Stimulated activated CD4-positive, alpha-beta T cell treated with anti-CD3 and anti-CD28 coated beads, Interleukin-4, amount 100 ng/mL, for 4 hours (primary cell): ENCODE measurements at places on chromosomes 16 and 17.

DNA sequence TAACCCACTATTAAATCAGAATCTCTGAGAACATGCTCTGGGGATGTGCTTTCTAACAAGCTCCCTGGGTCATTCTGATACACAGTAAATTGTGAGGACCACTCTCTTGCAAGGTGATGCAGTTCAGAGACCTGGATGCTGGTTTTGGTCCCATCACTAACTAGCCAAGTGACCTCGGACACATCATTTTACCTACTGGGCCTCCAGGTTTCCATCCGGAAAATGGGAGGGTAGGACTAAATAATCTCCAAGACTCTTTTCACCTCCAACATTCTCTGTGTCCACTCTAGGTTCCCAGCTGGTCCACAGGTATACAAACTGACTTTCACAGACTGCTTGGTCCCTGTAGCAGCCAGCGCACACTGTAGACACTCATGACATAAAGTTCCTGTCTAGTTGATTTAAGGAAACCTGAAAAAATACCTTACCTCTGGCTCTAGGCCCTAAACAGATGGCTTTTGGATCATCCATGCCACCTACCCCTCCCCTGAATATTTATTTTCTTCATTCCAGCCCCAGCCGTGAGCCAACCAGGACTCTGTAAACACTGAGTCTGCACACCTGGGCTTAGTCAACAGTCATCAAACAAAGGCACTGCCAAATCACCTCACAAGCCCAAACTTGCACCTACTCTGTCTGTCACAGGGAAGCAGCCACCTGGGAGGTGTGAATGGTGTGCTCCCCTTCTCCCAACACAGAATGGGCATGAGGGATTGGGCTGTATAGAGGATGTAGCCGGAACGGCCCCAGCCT is 51.3 kb upstream of the MRPS23 start:
- no peak for DNase-seq

DNA sequence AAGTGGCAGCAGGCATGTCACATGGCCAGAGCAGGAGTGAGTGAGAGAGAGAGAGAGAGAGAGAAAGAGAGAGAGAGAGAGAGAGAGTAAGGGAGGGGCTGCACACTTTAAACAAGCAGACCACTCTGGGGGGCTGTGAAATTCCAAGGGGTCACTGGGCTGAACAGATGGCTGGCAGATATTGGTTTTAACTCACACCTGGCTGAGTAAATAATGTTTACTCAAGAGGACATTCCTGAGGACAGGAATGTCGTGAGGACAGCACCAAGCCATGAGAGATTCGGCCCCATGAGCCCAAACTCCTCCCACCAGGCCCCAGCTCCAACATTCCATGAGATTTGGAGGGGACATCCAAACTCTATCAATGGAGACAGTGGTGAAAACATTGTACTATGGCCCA is 269.7 kb downstream of the CBLN1 start:
- DNase-seq = no peak

GRCh38 chr16:15949210-15950160 is at the start of gene ABCC1:
Gene ABCC1 (plus strand): TSS chr16:15949616. CDS start chr16:15949752, 136 bp downstream.
- peak; percentile 70 for DNase-seq

DNA sequence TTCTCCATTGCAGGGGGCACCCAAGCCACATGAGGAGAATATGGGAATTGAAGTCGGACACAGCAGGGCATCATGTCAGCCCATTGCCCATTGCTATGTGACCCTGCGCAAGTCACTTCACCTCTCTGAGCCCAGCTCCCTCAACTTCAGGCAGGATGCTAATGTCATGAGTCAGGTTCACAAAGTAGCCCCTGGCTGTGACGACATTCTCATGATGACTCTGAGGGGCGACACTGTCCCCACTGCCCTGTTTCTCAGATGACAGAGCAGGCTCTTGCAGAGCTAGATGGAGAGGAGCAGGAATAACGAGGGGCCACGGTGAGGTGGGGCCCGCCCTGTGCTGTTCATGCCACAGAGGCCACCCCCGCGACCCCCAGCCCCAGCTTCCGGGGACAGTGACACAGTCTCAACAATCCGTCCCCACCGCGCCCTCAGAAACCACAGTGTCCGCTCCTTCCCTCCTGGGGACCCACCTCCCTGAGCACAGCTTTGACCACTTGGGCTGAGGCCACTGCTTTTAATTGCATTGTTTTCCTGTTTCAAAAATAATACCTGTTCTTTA is 13.2 kb upstream of the ZNF469 start:
- no peak for DNase-seq

GRCh38 chr17:143785-144281 is 6.5 kb downstream of the SCGB1C2 start:
- DNase-seq = peak; percentile 80

DNA sequence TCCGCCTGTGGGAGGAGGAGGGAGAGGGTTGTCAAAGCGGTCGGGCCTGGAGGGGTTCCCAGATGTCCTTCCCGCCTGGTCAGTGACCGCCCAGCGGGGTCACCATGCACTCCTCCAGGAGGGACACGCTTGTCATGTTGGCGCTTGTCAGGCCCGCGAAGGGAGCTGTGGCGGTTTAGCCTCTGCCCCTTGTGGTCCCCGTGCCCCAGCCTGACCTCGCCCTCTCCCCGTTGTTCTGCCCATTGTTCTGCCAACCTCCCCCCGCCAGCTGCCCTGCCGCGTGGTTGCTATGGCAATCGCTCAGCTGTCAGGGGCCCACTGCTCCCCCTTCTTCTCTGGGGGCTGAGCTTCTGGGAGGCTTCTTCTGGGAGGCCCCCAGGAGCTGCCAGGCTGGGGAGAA is 146.4 kb upstream of the CIBAR2 start:
- no peak for DNase-seq

GRCh38 chr16:88770461-88771293 is 14.3 kb downstream of the PIEZO1 start:
- DNase-seq = no peak

DNA sequence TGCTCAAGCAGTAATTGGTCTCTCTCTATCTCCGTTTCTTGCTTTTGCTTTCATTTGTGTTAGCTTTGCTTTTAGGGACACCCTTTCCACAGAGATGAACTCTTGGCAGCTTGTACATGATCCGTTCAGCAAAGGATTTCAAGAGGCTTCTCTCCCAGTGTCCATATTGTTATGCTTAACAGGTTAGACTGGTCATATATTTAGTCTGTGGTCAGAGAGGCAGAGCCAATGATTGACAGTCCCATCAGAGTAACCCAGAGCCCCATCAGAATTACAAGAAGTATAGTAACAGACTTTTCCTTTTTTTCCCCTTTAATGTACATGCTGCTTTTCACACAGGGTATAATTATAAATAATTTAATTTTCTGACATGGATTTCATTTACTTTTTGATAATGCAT is 34.4 kb downstream of the GDPD1 start:
- DNase-seq = no peak

- DNase-seq = no peak
Observed at GRCh38 chr16:21214086-21214485, 2.7 kb upstream of the ZP2 start.

DNA sequence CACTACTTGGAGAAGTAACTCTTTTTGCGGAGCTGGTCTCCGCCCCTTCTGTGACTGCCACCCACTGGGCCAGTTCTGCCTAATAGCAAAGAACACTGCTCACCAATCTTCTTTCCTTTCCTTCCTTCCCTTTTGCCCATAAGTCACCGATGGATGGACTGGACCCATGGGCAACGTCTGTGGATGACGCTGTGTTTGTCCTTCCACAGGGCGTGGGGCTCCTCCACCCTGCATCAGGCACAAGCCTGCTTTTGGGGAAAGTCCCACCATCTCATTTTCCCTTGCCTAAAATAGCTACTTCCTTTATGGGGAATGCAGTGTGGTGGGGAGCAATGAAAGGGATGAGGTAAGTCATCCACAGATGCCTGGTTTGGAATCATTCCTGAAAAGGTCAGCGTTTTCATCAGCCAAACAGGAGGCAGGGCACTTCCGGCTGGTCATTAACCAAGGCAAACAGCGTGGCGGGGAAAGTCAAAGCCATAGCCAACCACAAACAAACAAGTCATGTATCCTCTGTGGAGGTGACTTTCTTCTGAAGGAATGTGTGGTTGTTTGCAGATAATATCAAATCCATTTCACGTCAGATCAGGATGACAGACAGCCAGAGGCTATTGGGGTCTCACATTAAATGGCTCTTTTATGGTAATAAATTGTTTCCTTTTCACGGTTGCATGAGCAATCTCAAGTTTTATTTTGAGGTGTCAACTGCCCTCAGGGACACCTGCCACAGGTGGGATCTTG is 30.7 kb upstream of the MED9 start:
- DNase-seq = no peak

- no peak for DNase-seq
Observed at GRCh38 chr17:4221899-4222659, 41.7 kb downstream of the ANKFY1 start.

DNA sequence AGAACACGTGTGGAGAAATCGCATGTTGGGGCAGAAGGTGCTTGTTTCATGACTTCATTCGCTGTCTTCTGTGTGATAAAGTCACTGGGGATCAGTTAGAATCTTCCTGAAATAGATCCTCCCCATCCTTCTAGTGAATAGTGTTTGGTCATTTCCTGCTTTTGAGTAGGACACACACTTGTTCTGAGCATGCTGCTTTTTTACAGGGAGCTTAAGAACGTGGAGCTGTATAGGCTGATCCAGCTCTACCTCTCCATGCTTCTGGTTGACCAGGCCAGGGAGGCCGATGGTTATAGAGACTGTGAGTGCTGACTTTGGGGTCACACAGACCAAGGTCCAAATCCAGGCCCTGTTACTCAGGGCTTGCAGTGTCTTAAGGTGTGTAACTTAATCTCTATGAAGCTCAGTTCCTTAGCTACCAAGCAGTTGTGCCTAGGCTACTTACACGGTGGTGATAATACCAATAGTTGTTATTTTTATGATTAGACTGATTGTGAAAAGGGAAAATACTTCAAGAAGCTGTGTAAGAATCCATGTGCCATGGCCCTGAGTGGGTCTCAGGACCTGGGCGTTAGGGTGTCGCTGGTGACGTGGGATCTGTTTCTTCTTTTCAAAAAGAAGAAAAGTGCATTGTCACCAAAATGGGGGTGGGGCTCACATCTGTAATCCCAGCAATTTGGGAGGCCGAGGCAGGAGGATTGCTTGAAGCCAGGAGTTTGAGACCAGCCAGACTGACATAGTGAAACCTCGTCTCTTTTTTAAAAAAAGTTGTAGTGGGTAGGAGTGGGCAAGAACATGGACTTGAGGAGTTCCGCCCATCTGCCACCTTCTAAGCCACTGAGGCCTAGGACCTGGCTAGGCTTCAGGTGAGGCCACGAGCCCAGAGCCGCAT is 64.1 kb upstream of the LGALS9 start:
- DNase-seq = no peak

GRCh38 chr16:81921085-81921814 is 90.0 kb downstream of the SDR42E1 start:
- DNase-seq = no peak

GRCh38 chr17:58710948-58711552 is 18.6 kb downstream of the RAD51C start:
- DNase-seq = peak; percentile 13

GRCh38 chr17:59329176-59330052 is 2.0 kb upstream of the YPEL2 start:
- DNase-seq = peak; percentile 28

GRCh38 chr17:44307387-44308186 is 814 bp upstream of the RUNDC3A start:
- DNase-seq = no peak

- no peak for DNase-seq
Observed at GRCh38 chr16:83137326-83137781, 510.6 kb downstream of the CDH13 start.

- DNase-seq = no peak
Observed at GRCh38 chr16:57306676-57307341, 22.3 kb upstream of the PLLP start.

GRCh38 chr17:81470944-81471817 is 41.4 kb downstream of the ACTG1 start:
- no peak for DNase-seq

GRCh38 chr16:85912211-85912974 is 13.4 kb downstream of the IRF8 start:
- DNase-seq = no peak

DNA sequence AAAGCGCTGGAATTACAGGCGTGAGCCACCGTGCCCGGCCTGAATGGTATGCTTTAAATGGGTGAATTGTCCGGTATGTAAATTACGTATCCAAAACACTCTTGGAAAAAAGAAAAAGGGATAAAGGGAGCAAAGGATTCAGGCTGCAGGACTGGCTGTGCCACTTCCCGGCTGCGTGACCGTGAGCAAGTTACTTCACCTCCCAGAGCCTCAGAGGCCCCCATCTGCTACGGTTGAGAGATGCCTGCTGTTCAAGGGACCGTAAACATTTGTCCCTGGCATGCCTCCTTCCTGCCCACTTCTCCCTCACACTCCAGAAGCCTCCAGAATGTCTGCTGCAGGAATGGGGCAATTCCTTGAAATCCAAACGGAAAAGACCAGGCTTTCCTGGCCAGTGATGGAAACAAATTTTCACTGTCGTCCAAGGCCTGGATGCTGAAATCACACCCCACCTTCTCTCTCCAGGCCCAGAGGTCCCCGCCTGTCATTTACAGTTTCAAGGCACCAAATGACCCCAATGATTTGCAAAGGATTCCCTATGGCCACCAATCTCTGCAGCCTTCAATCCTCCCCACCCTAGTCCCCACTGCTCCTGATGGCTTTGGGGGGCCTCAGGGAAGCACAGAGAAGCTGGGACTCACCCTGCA is 22.9 kb upstream of the LITAF start:
- no peak for DNase-seq

DNA sequence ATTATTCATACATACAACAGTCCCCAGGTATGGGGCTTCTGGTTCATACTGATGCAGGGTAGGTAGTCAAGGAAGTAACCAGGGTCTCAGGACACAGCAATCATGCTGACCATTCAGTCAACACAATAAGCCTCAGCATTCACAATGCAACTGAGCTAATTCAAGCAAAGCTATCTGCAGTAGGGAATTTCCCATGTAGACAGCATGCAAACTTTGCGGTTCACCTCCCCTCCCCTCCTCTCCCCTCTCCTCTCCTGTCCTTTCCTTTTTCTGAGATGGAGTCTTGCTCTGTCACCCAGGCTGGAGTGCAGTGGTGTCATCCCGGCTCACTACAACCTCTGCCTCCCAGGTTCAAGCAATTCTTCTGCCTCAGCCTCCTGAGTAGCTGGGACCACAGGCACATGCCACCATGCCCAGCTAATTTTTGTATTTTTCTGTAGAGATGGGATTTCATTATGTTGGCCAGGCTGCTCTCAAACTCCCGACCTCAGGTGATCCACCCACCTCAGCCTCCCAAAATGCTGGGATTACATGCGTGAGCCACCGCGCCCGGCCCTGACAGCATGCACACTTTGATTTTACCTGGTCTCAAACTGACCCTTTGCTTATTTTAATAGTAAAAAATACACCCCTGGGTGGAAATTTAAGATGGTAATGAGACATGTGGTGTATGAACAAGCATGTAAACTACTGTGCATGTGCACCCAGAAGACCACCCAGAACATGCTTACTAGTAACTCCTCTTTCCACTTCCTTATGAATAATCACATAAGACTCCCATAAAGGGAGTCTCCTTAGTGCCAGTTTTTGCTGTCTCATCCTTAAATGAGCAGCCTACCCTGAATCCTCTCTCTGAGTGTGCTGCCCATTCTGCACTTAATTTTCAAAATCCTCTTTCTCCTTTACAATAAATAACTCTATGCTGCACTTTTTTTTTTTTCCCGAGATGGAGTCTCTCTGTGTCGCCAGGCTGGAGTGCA is 9.3 kb upstream of the RNF135 start:
- DNase-seq = peak; percentile 14

GRCh38 chr17:76085066-76085730 is 6.2 kb downstream of the ZACN start:
- no peak for DNase-seq
